NCI-H1092 (cell line): ENCODE measurements at places on chromosomes 2 and 18.
A peak's percentile ranks its signal among the peaks of the same experiment; 100 is the strongest.

- DNase-seq: no peak
These were observed 58.2 kb upstream of the DYNC1I2 start for GRCh38 chr2:171629113-171629512.

DNA sequence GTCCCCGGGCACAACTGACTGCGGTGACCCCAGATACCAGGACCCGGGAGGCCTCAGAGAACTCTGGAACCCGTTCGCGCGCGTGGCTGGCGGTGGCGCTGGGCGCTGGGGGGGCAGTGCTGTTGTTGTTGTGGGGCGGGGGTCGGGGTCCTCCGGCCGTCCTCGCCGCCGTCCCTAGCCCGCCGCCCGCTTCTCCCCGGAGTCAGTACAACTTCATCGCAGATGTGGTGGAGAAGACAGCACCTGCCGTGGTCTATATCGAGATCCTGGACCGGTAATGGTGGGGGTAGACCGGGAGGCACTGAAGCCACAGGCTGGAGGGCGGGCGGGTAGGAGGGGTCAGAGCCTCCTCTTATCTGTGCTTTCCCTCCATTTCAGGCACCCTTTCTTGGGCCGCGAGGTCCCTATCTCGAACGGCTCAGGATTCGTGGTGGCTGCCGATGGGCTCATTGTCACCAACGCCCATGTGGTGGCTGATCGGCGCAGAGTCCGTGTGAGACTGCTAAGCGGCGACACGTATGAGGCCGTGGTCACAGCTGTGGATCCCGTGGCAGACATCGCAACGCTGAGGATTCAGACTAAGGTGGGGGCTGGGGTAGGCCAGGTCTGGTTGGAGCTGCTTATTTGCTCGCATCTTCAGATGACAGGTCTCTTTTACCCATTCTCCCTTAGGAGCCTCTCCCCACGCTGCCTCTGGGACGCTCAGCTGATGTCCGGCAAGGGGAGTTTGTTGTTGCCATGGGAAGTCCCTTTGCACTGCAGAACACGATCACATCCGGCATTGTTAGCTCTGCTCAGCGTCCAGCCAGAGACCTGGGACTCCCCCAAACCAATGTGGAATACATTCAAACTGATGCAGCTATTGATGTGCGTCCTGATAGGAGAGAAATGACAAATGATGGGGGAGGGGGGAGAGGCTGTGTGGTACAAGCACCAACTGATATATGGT lies 780 bp downstream of the HTRA2 start:
- no peak for DNase-seq

DNA sequence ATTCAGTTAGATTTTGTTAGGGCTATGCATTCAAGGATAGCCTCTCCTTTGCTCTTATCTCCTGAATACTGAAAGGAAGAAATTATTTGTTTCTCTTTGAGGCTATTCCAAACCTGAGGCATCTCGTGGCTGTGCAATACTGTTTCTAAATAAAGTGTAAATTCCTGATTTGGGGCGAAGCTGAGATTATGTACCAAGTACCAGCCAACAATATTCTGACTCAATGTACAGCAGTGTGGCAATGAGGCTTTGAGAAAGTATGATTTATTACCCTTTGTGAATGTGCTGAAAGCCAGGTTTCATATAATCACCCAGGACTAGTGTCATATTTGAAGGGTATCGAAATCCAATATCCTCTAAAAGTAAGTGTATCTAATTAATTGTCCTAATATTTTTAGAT lies 113.5 kb downstream of the MEIS1 start:
- no peak for DNase-seq

DNA sequence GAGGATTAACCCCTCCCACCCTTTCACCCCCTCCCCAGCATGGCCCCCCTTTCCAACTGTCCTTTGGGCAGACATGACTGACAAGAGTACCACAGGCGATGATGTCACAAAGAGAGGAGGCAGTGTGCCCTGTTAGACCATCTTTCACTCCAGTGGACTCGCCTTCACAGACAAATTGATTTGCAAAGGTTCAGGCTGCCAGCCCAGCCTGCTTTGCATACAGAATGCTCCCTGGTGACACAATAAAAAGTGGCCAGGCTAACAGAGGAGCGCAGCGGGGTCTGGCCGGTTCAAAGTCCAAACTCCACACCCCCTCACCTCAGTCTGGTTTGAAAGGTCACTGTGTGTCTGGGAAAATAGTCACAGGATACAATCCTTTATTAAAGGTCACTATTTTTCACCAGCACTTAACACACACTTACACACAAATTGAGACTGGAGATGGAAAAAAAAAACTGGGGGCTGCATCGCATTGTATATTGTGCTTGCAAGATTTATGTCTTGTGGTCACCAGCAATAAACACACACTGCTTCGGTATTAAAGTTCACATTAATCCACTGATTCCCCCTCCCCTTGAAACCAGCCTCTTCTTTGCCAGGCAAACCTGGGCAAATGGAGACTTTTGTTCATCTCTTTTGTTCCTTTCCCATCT lies 236.9 kb downstream of the BCL11A start:
- no peak for DNase-seq

DNA sequence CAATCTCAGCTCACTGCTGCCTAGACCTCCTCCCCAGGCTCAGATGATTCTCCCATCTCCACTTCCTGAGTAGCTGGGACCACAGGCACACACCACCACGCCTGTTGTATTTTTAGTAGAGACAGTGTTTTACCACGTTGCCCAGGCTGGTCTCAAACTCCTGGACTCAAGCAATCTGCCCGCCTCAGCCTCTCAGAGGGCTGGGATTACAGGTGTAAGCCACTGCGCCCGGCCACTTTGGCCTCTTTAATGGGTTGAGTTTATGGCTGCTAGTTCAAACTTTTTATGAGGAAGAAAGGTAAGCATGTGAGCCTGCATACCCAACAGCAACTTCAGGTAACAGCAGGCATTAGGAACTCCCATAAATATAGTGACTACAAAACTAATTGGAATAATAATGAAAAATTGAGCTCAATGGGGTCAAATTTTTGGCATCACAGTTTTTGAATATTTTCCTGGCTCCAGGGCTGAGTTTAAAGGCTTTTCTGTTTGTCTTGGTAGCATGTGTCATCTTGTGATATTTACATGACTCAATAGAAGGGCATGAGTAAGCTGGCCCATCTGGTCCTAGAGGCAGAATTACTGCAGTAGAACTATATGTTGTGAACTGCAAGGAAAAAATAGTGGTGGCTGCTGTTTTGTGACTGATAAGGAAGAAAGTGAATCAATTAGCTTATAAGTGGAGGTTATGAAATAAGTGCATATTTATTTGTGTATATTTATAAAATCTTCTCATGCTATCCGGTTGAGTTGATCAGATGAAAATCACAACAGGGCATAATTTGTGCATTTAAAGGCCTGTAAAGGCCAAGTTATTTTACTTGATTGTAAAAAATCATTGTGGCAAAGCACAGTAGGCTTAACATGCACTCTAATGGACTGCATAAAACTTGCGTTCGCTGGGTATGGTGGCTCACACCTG lies 24.8 kb downstream of the GALM start:
- no peak for DNase-seq

- DNase-seq: no peak
These were observed 1530.7 kb downstream of the LRP1B start for GRCh38 chr2:140600116-140600515.

GRCh38 chr18:10785798-10786197 lies 260.0 kb downstream of the NAPG start:
- no peak for DNase-seq

DNA sequence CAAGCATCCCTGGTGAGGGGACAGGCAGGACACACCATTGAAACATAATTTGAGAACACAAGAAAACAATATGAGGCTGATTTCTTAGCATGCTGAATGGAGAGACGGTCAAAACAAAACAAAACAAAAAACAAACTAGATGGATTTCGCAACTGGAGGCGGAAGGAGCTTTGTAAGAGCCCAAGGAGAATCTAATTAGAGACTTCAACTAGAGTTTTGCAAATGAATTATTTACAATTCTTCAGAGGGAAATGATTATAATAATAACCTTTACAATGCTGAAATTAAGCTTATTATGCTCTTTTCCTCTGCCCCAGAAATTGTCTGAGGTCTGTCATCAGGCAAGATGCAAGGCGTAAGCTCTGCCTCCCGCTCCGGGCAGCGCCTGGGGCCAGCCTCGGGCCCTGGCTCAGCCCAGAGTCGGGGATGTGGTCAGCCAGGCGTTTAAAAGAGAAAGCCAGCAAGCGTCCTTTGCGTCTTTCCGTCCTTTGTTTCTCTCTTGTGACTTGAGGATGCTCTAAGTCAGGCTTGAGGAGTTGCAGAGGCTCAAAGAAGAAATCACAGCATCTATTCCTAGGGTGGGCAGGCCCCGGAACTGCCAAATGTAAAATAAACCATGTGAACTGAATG lies 139.6 kb downstream of the TWIST2 start:
- DNase-seq: no peak

DNA sequence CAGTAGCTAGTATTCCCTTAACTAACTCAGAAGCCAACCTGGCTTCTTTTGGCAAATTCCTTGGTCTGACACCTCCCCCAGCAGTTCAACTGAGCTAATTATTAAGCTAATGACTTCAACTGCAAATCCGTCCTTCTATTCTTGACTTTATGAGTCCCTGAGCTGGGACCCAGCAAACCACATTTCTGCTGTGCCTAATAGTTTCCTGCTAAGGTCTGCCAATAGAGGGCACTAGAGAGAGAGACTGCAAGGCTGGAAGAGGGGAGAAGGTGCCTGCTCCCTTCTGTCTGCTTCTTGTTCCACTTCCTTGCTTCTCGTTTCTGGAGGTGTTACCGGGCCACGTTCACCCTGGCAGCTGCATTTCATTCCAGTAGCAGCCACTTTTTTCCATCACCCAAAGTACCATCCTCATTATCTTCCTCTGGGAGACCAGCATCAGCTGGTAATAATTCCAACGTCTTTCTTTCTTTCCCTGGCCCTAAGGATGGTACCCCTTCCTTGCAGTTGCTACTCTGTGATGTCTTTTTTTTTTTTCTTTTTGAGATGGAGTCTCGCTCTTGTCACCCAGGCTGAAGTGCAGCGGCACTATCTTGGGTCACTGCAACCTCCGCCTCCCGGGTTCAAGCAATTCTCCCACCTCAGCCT lies 352.0 kb downstream of the TNS1 start:
- DNase-seq: peak; percentile 44

GRCh38 chr2:37231241-37232130 lies at the start of the genes CEBPZ and NDUFAF7:
TSS of gene CEBPZ (minus strand) at chr2:37231596. CDS start at chr2:37231567, 29 bp downstream.
TSS of gene NDUFAF7 (plus strand) at chr2:37231658. CDS start at chr2:37231706, 48 bp downstream.
- DNase-seq: peak; percentile 77

- DNase-seq: no peak
These were observed 2.4 kb upstream of the CELF4 start for GRCh38 chr18:37567994-37568359.

- no peak for DNase-seq
These were observed 23.6 kb upstream of the COL6A3 start for GRCh38 chr2:237437566-237437965.

GRCh38 chr2:74789271-74789670 lies 44.7 kb upstream of the HK2 start:
- no peak for DNase-seq

- DNase-seq: no peak
These were observed 31.5 kb upstream of the PTPRM start for GRCh38 chr18:7535436-7536205.

DNA sequence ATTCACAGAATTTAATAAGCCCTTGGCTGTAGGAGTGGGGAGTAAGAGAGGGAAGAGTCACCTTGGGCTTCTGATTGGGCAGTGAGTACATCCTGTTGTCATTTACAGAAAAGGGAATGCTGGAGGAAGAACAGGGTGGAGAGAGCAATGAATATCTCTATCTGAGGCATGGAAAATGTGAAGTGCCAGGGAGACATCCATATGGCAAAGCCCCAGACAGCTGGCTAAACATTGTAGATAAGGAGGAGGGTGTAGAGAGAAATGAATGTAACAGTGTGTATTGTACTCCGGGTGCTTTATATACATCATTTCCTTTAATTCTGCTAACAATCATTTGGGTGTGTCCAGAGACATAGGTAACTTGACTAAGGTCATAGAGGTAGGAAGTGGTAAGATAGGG lies 103.5 kb downstream of the UPP2 start:
- peak; percentile 24 for DNase-seq

GRCh38 chr18:74926051-74926450 lies 282.9 kb downstream of the PTGR3 start:
- DNase-seq: no peak

GRCh38 chr2:206792645-206793044 lies 27.2 kb downstream of the FASTKD2 start:
- no peak for DNase-seq

GRCh38 chr2:37080689-37081088 lies 3.5 kb downstream of the HEATR5B start:
- DNase-seq: no peak

DNA sequence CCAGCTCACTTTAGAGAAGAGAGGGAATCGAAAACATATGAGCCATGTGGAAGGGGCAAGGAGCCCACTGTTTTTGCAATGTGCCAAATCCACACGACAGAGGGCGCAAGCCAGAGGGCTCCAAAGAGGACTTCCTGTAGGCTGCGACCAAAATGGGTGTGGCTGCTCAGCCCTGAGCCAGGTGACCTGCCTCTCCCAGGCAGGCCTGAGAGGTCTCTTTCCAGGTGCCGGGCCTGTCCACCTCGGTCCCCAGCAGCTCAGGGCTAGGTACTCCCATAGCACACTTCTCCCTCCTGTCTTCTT lies 153.8 kb downstream of the TTC32 start:
- DNase-seq: no peak

DNA sequence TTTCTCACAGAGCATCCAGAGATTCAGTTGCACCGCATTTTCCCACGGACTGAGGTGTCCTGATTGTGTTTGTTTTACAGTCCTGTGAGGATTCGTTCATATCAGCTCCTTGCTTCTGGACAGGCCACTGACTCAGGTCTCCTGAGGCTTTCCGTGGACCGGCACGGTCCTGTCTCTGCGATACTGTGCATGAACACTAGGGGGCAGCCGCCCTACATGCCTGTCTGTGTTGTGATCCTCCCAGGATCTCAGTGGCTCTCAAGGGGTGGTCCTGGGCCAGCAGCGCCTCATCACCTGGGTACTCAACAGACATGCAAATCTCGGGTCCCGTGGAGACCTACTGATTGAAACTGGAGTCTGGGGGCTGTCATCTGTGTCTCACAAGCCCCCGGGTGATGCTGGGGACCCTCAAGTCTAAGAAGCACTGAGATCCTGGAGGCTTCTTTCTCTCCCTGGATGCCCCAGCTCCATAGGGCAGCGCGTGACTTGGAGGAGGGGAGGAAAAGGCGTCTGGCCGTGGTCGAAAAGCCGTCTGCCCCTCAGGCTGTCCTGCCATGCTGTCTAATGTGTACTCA lies 28.9 kb downstream of the IL1R2 start:
- peak; percentile 22 for DNase-seq

DNA sequence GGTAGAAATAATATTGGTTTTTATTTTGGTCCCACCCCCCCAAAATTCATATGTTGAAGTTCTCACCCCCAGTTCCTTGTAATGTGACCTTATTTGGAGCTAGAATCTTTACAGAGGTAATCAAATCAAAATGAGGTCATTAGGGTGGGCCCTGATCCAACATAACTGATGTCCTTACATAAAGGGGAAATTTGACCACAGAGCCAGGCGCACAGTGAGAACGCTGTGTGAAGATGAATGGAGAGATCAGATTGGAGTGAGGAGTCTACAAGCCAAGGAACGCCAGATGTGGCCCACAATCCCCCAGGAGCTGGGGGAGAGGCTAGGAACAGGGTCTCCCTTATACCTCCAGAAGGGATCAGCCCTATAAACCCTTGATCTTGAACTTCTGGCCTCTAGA lies 31.6 kb upstream of the TRIB2 start:
- DNase-seq: no peak
